ENCODE measurements at places on chromosomes 12 and 14.

DNA sequence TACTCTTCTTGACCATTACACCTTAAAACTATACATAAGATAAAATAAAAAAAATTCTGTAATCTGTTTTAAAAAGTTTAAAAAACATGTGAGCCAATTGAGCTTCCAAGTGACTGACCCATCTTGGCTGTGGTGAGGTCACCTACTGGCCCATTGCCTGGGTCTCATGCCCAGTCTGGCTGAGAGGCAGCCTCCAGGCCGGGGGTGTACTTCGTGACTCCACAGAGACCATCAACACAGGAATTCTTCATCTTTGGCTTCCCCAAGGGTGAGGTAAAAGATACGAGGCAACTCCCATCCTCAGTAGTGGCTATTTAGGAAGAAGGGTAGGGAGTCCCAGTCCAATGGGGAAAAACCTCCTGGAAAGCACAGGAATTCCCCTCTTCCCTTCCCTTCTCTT, 113.2 kb downstream of the APAF1 start:
- DNase-seq: no peak

DNA sequence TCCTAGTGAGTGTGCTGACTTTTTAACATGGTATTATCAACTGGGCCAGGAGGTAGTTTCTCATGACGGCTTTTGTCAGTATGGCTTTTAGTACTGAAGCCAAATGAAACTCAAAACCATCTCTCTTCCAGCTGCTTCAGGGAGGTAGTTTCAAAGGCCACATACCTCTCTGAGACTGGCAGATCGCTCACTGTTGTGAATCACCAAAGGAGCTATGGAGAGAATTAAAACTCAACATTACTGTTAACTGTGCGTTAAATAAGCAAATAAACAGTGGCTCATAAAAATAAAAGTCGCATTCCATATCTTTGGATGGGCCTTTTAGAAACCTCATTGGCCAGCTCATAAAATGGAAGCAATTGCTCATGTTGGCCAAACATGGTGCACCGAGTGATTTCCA, 141.1 kb downstream of the HMGA2 start:
- no peak for DNase-seq

- DNase-seq: peak; percentile 84
These were observed 29.4 kb upstream of the BCL7A start for GRCh38 chr12:121992059-121992879.

DNA sequence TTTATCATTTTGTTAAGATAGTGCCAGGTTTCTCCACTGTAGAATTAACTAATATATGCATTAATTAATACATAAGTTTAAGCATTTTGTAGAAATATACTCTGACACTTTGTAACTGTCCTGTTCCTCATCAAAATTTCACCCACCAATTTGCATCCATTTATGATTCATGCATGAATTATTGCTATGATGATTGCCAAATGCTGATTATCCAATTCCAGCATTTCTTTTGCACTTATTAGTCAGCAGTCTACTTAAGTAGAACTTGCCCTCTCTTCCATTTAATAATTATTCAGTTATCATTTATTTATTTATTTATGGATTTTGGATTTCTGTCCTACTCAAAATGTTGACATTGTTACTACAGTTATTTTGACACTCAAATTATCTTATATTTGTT, 72.2 kb downstream of the SLC6A15 start:
- DNase-seq: no peak

GRCh38 chr12:100610666-100611430, 37.4 kb downstream of the GAS2L3 start:
- DNase-seq: no peak

- no peak for DNase-seq
These were observed 2.2 kb upstream of the RPAP3 start for GRCh38 chr12:47707905-47708543.

DNA sequence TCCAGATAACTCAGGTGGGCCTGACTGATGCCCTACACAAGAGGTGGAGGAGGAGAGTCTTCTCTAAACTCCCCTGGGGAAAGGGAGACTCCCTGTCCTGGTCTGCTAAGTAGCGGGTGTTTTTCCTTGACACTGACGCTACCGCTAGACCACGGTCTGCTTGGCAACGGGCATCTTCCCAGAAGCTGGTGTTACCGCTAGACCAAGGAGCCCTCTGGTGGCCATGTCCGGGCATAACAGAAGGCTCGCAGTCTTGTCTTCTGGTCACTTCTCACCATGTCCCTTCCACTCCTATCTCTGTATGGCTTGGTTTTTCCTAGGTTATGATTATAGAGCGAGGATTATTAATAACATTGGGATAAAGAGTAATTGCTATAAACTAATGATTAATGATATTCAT, 965.5 kb downstream of the TMEM121 start:
- DNase-seq: no peak

GRCh38 chr12:58087423-58088127, 146.2 kb downstream of the ATP23 start:
- no peak for DNase-seq

GRCh38 chr12:70823182-70823976, 97.2 kb downstream of the PTPRR start:
- no peak for DNase-seq

GRCh38 chr12:7151532-7151931, 21.4 kb downstream of the CLSTN3 start:
- no peak for DNase-seq

- no peak for DNase-seq
These were observed 24.6 kb downstream of the PTPRR start for GRCh38 chr12:70895956-70896355.

DNA sequence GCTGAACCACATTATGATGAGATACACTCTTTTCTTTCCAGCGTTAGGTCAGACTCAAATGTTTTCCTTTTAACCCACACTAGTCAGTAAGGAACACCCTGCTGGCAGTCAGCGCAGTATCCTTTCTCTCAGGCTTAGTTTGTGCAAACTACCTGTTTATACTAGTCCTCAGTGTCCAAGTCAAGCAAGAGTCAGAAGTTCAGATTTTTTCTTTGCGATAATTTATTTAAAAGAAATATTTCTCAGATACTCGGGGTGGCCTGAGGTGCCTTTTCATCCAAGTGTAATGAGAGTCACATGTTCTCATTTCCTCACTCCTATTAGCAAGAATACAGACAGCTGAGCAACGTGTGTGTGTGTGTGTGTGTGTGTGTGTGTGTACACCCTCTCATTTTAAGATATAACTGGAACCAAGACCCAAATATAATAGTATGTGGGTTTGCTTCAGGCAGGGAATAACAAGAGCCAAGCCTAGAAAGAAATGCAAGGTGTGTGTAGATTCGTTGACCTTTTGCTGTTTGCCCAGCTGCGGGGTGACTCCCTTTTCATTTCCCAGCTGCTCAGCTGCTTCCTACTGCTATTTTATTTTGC, 182.7 kb downstream of the KICS2 start:
- no peak for DNase-seq

DNA sequence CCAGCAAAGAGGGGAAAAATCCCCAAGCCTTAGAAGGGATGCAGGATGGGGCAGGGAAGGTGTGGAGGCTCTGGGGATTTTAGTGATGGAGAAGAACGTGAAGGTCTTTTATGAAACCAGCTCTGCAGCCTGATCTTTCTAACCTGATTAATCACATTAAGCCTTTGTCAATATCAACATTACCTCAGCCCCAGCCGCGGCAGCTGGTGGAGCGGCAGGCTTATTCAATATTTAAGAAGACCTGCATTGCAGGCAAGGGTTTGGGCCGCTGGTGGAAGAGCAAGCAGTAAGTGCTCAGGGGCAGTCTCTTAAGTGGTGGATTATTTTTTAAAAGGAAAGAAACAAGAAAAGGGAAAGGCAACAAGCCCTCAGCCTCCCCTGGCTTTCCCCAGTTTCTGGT, 16.6 kb downstream of the RPH3A start:
- DNase-seq: no peak

GRCh38 chr14:95466506-95466905, 49.9 kb downstream of the SYNE3 start:
- no peak for DNase-seq

DNA sequence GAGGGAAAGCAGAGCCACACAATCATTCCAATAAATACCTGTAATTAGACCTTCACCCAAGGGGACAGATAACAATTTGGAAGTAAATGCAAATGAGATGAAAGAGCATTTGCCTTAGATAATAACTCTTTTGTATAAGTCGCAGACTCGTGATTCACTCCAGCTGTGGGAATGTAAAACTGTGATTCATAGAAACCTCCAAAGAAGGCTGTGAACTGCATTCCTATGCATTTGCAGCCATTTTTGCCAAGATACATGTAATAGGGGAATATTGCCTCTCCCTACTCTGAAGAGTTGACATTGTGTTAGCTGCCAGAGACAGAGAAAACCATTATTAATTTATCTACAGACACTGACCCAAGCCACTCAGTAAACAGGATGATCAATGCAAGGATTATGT, 181.9 kb upstream of the ARHGAP5 start:
- DNase-seq: no peak

DNA sequence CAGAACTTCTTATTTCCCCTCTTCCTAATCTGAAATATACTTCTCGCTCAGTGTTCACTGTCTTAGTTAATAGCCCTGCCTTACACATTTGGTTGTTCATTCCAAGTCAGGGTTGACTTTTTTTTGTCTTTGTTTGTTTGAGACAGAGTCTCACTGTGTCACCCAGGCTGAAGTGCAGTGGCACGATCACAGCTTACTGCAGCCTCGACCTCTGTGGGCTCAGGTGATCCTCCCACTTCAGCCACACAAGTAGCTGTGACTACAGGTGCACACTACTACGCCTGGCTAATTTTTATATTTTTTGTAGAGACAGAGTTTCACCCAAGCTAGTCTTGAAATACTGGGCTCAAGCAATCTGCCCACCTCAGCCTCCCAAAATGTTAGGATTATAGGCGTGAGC, 42.3 kb upstream of the PRPF39 start:
- no peak for DNase-seq

DNA sequence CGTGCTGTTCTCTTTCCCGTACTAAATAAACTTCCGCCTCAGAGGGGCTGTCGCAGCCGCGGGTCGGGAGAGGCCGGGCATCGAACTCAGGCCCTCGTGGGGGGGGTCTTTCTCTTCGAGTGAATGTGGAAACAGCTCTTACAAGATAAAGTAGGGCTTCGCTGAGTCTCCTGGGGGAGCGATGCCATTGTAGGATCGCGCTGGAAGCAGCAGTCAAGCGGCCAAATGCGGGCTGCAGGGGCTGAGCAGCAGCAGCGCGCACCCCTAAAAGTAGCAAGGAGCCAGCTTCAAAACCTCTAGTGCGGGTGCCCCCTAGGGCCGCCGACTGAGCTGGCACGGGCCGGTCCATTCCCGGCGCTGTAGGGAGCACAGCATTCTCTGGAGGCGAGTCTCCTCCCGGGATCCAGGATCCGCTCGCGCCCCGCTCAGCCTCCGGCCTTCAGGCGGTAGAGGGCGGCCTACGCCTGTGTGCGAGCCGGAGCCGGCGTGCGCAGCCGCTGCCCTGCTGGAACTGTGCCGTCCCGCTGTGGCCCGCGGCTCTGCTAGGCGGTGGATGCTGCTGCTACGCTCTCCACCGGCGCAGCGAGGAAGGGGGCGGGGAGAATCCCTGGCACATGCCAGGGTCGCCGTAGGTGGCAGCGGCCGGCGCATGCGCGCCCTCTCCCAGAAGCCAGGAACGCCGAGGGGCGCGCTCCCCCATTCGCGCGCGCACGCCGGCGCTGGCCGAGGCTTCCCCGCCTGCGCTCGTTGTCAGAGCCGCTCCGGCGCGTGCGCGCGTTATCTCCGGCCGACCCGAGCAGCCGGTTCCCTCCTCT, at the start of gene FUT8:
Gene FUT8 (plus strand): TSS at position 699 of the 815 bp plus-strand sequence. CDS start 148,834 bp downstream, outside the sequence.
- peak; percentile 99 for DNase-seq

- no peak for DNase-seq
These were observed 942 bp downstream of the SYT1 start for GRCh38 chr12:78865516-78865915.

- DNase-seq: no peak
These were observed 24.7 kb upstream of the ADIPOR2 start for GRCh38 chr12:1666215-1666614.

GRCh38 chr14:72519543-72519942, 374.4 kb downstream of the DPF3 start:
- no peak for DNase-seq

DNA sequence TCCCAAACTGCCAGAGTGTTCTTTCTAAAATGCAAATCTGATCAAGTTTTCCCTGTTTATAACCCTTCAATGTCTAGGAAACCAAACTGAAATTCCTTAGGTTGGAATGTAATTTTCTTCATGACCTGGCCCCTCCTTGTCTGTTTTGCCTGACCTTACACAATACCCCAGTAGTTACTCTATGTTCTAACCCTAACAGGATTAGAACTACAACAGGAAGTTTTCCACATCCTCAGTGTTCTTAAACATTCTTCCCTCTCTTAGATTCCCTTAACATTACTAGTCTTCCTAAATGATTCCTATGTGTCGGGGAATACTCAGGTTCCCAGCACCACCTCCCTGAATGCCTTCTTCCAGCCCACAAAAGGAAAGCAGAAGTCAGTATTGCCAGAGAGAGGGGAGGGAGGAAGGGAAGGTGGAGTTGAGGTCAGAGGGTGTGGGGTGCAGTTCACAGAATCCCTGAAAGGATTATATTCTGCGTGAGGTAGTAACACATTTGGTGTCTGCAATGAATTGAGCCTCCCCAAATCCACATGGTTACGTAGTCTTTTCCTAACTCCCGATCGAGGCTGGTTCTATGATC, 72.6 kb downstream of the BBS10 start:
- no peak for DNase-seq

GRCh38 chr14:58824106-58824505, 186.3 kb downstream of the DACT1 start:
- no peak for DNase-seq

- DNase-seq: peak; percentile 25
These were observed 44.9 kb upstream of the PLEKHG3 start for GRCh38 chr14:64659366-64659765.

DNA sequence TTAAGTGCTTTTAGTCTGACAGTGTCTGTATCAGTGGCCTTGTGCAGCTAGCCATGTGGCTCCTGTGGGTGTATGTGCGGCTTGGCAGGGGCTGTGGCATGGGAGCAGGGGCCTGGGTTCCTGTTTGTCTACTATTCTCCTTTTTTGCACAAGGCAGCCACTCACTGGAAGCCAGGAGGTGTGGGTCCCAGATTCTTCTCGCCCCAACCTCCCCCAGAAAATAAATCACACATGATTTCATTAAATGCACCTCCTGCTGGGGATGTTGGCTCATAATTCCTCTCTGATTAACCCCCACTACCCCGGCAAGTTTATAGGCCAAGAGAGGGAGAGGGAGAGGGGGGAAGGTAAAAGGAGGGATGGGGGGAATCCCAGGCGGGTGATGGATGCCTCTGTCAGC, 17.6 kb downstream of the CALCOCO1 start:
- no peak for DNase-seq

- DNase-seq: no peak
These were observed 50.3 kb upstream of the ANP32D start for GRCh38 chr12:48422060-48422459.

- DNase-seq: peak; percentile 82
These were observed 192.6 kb upstream of the HMGA2 start for GRCh38 chr12:65631621-65632111.

GRCh38 chr12:53928054-53928835, 10.4 kb upstream of the HOXC13 start:
- peak; percentile 42 for DNase-seq
